Esophagus squamous epithelium (tissue), 5 donors: ENCODE measurements at places on chromosomes 3 and 15.

DNA sequence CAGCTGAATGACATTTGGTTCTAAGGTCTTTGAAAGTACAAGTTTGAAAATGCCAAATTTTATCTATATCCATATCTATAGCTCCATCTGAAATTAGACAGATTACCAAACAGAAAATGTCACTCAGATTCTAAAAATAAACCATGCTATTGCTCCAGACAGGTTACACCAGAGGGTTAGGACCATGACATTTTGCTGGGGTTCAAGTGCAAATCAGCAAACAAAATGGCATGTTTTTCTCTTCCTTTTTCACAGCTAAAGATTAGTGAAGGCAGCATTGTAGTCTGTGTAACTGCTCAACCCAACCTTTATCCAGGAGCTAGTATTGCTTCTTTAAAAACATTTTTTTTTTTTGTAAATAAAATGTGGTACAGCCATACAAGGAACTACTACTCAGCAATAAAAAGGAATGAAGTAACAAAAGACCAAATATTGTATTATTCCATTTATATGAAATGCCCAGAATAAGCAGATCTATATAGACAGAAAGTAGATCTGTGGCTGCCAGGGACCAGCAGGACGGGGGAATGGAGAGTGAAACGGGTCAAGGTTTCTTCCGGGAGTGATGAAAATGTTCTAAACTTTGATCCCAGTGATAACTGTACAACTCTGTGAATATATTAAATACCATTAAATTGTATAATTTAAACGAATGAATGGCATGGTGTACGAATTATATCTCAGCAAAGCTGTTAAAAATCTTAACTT is 18.2 kb downstream of the VGLL4 start:
- no peak for DNase-seq

DNA sequence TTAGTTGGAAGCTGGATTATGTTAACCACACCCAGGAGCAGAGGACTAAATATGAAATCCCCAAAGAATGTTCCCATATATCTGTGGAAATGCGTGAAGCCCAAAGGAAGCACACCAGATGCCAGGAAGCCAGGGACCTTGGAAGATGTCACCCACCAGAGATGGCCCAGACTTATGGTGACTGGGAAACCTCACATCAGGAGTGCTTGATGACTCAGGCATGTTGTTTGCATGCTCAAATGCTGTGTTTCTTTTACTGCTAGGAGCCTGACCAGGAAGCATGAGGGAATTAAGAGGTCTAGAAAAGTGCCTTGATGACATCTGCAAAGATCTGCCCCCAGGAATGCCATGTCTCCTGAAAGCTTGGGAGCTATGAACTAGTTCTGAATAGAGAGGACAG is 109.0 kb upstream of the SLC2A2 start:
- DNase-seq = no peak

DNA sequence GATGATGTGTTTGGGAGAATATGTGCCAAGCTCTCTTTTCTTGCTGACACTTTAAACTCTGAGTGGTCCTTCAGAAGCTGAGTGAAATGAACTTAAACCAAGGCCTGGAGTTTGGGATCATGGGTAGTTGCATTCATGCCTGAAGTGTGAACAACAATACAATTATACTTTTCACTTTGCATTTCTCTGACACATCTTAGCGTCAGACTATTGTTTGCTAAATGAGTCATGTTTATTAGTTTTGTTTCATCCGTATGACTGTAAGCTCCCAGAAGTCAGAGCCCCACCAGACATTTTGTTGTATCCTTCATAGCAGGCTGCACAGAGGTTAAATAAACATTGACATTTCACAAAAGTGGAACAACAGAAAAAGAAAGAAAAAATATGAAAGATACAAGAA is 542.6 kb downstream of the TUSC7 start:
- DNase-seq = no peak

- no peak for DNase-seq
These were observed 391.5 kb downstream of the ERC2 start for GRCh38 chr3:56076746-56077145.

GRCh38 chr3:197711973-197712707 is 24.6 kb downstream of the RUBCN start:
- peak; percentile 48 for DNase-seq

DNA sequence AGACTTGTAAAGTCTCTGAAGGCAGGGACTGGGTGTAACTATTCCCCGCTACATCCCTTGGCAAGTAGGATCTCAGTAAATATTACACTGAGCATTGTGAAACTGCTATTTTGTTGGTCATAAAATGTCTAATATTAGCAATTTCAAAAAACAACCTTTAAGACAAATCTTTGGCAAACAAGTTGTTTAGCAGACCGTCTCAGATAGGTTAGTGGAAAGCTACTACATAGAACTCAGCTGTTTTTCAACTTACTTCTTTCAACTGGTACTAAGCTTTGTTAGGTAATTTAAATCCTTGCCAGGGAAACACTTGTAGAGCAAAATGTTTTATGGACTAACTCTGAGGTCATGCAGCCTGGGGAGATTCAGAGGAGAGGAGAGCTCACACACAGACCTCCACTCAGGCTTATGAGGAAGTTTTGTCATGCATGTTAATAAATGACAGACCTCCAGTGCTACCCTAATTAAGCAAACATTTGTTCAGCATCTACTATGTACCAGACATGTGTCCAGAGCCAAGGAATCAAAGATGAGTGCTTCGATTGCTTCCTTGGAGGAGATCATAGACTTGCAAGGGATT is 61.6 kb upstream of the STAC start:
- no peak for DNase-seq

DNA sequence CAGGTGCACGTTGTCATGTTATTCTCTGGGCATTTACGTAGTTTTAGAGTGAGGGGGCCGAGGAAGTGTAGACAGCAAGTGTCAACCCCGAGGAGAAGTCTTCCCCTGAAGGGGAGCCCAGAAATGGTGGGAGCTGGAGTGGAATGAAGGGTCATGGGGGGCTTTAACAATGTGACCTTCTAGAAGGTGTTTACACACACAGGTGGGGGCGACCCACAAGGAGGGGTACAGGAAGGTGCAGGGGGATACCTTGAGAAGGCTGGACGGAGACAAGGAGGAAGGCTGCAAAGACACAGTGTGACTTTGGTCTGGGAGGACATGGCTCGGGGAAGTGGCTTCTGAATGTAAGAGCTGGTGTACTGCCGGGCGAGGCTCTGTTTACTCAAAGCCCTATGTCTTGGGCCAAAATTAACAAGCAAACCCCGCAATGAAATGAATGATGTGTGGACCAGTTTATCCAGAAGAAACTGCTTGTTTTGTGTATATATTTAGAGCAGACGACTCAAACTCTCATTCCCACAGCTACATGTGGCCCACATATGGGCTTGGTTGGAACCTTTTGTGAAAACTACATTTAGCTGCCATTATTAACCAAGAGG is 18.7 kb downstream of the TRPM1 start:
- DNase-seq = no peak

- DNase-seq = no peak
These were observed 94.4 kb upstream of the FAM174B start for GRCh38 chr15:92749946-92750345.

- DNase-seq = no peak
These were observed 34.4 kb upstream of the SLC6A1 start for GRCh38 chr3:10957976-10958749.

- DNase-seq = no peak
These were observed 286.9 kb upstream of the C2CD4B start for GRCh38 chr15:62452026-62452425.
